ENCODE measurements at places on chromosomes 5 and 9.

GRCh38 chr5:17123010-17123409, 94.4 kb upstream of the BASP1 start:
- DNase-seq: no peak

GRCh38 chr5:63245271-63245670, 666.7 kb downstream of the LRRC70 start:
- DNase-seq: no peak

DNA sequence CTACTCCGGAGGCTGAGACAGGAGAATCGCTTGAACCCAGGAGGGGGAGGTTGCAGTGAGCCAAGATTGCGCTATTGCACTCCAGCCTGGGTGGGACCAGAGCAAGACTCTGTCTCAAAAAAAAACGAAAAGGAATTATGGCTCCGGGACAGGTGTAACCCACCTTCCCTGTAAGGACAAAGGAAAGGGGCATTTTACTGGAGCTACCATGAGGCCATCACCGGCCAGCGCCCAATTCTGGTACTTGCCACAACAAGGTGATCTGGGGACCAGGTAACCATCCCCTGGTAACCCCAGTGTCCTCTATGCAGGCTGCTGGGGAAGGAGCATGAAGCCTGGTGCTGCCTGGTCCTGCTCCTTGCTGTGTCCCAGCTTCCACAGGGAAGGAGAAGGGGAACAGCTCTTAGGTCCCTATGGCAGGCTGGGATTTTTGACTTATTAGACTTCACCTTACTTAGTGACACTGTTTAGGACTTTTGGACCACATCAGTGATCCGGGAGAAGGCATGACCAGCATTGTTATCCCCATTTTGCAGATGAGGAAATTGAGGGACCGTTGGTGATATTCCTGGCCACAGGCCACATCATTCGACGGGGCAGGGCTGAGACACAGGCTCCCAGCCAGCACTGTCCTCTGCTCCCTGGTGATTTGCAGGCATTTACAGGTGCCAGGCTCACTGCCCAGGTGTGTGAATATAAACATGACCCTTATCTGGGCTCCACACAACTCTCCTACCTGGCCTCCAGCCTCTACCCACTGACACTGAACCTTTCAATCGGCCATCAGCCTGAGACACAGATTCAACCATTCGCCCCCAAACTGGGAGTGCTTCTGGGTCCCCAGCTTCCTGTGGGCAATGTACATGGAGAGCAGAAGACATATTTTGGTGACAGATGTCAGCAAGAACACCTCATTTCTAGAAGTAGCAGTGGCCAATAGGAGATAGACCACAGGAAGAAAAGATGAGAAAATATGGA, 26.5 kb upstream of the ABO start:
- DNase-seq: no peak

DNA sequence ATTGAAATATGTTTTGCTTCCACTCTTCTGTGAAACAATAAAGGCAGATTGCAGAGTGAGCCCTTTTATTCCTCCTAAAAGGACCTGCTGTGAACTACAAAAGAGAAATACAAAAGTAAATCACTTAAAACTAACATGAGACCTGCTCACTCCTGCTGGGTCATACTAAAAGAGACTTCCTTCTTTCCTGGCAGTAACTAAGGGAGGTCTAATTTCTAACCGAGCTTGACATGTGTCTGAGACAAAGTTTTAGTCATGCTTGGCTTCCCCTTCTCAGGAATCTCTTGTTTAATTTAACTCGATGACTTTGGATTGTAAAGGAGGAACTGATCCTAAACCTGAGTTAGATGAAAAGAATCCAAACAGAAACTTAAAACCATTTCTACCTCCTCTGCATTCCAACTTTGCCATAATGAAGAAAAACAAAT, 86.4 kb upstream of the CDH6 start:
- no peak for DNase-seq

DNA sequence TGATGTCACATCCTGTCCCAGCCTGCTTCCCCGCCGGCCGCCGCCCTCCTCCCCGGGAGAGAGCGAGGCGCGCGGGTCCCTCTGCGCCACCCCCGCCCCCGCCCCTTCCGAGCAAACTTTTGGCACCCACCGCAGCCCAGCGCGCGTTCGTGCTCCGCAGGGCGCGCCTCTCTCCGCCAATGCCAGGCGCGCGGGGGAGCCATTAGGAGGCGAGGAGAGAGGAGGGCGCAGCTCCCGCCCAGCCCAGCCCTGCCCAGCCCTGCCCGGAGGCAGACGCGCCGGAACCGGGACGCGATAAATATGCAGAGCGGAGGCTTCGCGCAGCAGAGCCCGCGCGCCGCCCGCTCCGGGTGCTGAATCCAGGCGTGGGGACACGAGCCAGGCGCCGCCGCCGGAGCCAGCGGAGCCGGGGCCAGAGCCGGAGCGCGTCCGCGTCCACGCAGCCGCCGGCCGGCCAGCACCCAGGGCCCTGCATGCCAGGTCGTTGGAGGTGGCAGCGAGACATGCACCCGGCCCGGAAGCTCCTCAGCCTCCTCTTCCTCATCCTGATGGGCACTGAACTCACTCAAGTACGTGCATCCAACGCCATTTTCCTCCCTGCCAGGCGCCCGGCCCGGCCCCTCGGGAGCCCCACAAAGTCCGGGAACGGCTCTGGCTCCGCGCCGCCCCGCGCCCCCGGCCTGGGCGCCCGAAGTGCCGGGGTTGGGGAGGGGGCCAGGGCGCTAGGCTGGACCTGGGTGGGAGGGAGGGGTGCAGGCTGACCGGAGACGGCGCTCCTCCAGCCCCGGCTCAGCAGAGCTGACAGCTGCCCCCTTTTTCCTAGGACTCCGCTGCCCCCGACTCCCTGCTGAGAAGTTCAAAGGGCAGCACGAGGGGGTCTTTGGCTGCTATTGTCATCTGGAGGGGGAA, 12.0 kb upstream of the OLFM1 start:
- DNase-seq: no peak

DNA sequence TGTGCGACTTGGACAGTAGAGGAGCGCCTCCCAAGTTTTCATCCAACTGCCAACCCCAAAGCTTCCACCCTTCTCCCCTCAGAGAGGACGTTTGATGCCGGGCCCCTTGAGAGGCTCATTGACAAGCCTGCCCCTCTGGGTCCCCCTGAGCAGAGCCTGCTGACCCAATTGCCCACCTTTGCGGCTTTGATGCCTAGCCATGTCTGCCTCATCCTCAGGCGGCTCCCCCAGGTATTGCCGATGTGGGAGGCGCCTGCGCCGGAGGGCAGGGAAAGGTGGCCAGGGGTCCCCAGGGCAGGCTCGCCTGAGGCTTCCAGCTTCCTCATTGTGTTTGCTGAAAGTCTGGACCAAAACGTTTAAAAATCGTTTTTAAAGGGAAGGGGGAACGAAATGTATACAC, 1.4 kb downstream of the ODF2 start:
- no peak for DNase-seq

DNA sequence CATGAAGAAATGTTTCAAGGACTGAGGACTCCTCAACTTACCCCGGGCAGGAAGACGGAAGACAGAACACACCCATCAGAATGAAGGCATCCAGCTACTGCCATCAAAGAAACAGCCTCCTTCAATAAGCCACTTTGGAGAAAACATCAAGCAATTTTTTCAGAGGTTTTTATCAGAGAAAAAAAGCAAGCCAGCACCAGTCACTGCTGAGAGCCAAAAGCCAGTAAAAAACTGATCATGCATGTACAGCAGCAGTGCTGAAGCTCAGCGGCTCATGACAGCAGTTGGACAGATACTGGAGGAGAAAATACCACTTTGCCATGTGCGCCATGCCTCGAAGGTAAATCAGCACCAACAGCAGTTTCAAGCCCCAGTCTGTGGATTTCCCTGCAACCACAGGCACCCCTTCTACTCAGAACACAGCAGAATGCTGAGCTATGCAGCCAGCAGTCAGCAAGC, 10.1 kb upstream of the ZNF484 start:
- no peak for DNase-seq

DNA sequence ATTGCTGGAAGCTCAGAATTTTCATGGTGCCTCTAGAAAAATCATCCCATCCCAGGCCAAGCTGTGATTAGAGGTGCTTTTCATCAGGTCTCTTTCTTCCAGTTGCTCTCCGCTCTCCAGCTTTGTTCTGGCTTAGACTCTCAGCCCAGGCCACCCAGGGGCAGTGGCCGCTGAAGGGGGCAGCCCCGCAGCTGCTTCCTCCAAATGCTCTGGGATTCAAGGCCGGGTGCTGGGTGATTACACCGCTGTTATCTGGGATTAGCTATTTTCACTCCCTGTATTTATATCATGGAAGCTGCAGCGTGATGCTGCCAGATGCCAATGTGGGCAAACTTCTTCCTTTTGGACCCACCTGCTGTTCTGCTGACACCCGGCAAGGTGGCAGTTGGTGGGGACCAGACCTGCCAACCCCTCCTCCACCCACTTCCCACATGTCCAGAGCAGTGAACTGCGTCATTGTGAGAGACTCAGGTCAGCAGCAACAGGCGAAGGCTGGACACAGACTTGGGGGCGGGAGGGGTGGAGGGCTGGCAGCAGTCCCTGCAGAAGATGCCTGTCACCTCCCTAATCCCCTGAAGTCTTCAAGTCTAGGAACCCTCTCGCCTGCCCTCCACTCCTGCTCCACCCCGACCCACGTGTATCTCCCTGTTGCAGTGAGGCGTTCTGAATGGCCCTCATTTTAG, 33.9 kb upstream of the NKX2-5 start:
- DNase-seq: no peak

DNA sequence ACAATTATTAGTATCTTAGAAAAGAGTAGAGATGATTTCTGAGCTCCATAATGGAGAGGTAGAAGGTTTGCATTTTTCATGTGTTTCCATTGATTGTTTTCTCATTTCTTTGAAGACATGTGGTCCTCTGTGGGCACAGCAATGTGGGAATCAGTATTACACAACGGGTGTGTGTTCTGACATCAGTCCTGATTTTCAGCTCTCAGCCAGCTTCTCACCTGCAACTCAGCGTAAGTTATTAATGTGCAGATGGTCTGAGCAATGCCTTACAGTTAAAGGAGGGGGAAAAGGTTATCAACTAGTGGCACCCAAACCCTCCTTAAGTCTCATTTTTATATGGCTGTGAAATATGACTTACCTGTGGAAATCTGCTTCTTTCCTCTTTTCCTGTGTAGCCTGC, 59.1 kb downstream of the ITGA2 start:
- DNase-seq: no peak

DNA sequence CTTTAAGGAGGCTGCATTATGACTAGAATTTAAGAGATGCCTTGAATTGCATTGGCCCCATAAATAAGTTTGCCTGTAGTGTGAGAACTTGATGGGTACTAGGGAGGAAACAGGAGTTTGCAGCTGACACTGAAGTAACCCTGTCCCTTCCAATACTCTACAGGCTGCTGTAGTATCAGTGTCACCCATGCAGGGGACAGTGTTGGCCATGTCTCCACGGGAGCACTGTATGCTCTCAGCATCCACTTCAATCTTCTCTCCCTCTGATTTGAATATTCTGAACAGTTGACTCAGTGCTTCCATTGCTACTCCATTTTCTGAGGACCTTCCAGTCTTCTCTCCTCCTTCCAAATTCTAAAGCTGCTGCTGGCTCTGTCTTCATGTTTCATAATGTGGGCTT, 11.4 kb upstream of the IFNA14 start:
- no peak for DNase-seq
